ENCODE measurements at places on chromosomes 12 and 14.

DNA sequence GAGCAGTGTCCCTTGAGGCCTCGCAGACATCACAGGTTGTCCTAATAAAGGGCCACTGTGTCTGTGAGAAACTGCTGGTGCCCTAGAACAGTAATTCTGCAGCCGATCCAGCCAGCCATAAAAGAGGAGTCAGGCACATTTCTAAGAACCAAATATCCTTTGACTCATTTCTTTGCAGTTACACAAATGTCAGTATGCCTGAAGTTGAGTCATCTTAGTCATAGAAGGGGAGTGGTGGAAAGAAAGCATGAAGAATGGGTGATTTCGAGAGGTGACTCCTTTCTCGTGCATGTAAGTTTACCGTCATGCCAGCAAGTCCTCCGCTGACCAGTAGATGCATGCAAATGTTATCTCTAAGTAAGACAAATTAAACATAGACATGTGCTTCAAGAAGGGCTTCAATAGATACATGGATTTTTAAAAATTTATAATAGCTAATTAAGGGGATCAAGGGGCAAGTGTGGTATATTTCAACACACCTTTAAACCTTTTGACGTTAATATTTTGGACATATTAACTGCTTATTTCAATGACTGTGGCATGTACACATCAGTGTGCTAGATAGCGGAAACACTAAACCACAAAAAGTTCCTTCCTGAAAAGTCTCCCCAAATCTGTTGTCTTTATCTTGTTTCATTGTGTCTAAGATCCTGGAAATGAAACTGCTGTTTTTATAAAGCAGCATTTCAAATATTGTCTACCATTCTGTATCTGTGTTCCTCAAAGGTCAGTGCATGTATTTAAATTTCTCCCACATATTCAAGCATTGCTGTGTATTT, 497.4 kb downstream of the NPAS3 start:
- peak; percentile 80 for DNase-seq

DNA sequence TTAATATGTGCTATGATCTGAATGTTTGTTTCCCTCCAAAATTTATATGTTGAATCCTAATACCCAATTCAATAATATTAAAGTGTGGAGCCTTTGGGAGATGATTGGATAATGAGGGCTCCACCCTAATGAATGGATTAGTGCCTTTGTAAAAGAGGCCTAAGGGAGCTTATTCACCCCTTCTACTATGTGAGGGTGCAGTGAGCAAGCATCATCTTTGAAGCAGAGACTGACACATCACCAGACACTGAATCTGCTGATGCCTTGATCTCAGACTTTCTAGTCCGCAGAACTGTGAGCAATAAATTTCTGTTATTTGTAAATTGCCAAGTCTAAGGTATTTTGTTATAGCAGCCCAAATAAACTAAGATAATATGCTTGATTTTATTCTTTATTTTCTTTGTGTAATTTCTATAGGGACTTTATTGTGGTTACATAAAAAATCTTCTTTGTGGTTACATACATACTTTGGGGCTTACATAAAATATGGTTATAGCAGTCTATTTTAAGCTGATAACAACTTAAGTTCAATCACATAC, 131.1 kb upstream of the SLC38A2 start:
- DNase-seq = no peak

DNA sequence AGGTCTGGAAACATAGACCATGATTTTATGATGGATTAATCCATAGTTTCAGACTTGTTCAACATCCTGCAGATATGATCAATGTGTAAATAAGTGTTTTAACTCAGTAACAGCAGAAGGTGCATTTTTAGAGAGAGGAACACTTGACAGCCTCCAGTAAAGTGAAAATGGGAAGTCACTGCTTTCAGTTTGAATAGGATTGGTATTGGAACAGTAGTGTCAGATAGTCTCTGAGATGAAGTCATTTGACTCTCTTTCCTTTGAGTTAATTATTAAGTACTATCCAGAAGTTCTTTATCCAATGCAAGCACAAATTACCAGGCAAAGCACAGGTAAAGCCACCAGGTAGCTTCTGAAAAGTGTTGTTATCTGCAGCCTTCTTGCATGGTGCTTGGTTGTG, 14.5 kb upstream of the NAV3 start:
- DNase-seq = no peak

DNA sequence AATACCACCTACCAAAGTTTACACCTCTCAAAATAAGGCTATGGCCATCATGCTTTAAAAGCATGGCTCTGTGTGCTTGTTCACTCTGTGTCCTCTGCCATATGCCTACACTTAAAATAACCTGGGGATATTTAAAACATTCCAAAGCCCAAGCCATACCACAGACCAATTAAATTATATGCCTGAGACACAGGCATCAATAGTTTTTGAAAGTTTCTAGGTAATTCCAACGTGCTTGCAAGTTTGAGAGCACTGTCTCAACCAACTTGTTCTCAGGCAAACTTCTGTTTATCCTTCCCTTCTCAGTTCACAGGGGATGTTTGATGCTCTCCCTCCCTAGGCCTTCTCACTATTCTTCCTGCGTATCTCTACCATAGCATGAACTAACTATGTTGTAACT, 3.4 kb upstream of the FRMD6 start:
- DNase-seq = no peak

DNA sequence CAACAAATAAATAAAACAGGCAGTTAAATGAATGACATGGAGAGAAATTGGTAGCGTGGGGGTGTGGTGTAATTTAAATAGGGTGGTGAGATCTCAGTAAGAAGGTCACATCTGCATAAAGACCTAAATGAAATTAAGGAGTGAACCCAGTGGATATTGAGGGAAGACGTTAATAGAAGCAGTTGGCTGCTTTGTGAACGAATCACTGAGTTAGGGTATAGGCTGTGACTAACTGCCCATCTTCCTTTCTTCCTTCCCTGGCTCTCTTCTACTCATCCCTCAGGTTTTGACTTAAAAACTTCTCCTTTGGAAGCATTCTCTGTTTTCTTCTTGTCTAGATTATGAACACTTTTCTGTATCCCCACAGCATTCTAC, 64.7 kb downstream of the BTG1 start:
- no peak for DNase-seq

- no peak for DNase-seq
Measured at GRCh38 chr12:95116773-95117172, 43.4 kb upstream of the NR2C1 start.

DNA sequence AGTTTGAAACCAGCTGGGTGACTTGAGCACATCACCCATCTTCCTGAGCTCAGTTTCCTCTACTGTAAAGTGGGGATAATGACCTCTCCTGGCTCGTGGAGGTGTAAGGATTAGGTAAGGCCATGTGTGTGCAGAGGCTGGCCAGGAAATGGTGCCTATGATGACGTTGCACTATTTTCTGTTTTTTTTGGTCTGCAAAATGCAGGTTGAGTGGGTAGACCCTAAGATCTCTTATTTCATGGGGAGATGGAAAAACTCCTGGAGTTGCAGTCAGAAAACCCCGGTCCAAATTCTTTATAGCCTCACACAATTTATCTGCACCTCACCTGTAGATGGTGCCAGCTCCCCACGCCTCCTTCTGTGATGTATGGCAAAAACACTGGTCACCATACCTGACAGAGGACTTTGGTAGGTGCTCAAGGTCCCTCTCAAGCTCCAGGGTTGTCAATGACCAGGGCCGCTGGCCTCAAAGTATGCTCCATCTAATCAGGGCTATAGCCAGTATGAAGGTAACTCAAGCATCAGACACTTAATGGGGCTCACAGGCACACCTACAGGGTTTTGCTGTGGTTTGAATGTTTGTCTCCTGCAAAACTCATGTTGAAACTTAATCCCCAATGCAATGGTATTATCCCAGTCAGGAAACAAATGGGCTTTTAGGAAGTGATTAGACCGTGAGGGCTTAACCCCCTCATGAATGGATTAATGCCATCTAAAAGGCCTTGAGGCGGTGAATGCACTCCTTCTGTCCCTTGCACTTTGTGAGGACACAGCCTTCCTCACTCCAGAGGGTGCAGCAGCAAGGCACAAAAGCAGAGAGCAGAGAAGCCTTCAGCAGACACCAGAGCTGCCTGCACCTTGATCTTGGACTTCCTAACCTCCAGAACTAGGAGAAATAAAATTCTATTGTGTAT, 17.6 kb downstream of the C14orf132 start:
- DNase-seq = no peak

DNA sequence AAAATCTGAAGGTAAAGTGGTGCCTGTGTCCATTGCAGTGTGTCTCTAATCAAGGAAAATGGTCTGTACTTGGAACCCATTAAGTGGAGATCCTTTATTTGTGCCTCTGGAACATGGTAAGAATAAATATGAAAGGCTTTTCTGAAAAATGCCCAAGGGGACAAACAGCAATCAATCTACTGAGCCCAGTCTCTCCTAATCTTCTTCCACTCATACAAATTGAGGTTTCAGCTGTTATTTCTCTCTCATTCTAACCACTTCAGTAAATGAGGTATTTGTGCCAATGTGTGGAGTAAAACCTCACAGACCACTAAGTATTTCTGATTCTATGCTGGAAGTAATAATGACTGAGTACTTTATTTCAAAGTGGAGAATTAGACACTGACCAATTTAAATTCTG, 82.3 kb upstream of the ST8SIA1 start:
- no peak for DNase-seq

- no peak for DNase-seq
Measured at GRCh38 chr14:27672047-27672446, 1074.2 kb upstream of the NOVA1 start.

DNA sequence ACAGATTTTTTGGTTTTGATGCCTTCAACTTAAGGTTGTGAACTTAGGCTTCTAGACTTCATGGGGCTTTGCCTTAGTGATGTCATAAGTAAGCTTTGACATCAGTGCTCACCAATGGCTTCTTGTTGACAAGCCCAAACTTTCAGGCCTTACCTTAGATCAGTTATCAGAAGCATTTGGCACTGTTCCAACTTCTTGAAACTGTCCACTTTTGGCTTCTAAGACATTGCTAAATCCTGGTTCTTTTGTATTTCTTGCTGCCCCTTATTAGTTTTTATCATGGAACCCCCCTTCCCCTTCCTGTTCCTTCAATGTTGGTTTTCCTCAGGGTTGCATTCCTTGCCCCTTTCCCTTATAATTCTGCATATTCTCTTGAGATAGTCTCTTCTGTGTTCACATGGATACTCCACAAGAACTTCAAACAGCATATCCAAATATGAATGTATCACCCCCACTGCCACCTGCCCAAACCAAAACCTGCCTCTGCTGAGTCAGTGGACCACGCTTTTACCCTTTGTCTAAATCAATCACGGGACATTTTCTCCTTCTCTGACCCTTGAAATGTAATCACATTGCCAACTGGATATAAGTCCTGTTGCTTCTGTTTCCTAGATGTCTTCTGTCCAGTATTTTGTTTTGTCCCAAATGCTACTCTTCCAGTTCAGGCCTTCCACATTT, 7.9 kb downstream of the PFKM start:
- DNase-seq = no peak

GRCh38 chr12:93302331-93303229, 75.1 kb upstream of the NUDT4 start:
- peak; percentile 64 for DNase-seq

- no peak for DNase-seq
Measured at GRCh38 chr12:132448463-132448820, 41.5 kb upstream of the FBRSL1 start.

- DNase-seq = no peak
Measured at GRCh38 chr12:5379749-5380496, 52.0 kb upstream of the NTF3 start.

GRCh38 chr14:51500776-51501175, 150.9 kb upstream of the FRMD6 start:
- no peak for DNase-seq

- DNase-seq = peak; percentile 13
Measured at GRCh38 chr12:75482646-75483045, 2.1 kb downstream of the GLIPR1 start.

GRCh38 chr12:22551624-22552023, 7.3 kb upstream of the C2CD5 start:
- DNase-seq = no peak

DNA sequence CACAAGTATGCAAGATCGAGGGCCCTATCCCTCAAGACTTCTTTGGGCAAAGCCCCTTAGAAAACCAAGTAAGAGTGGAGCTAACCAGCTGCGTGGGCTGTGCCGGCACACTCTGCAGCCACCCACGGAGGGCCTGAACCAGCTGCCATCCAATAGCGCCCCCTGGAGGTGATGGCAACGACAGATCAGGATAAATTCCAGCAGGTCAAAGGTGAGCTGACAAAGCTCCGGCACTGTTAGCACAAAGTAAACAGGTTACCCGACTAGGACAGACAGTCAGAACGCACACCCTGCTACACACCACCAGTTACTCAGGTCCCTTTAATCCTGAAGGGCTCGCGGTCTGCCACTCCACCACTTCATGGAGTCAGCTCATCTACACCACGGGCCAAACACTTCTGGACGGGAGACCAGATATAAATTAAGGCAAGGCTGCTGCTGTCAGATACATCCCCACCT, 4.9 kb downstream of the ZBTB39 start:
- DNase-seq = peak; percentile 70

DNA sequence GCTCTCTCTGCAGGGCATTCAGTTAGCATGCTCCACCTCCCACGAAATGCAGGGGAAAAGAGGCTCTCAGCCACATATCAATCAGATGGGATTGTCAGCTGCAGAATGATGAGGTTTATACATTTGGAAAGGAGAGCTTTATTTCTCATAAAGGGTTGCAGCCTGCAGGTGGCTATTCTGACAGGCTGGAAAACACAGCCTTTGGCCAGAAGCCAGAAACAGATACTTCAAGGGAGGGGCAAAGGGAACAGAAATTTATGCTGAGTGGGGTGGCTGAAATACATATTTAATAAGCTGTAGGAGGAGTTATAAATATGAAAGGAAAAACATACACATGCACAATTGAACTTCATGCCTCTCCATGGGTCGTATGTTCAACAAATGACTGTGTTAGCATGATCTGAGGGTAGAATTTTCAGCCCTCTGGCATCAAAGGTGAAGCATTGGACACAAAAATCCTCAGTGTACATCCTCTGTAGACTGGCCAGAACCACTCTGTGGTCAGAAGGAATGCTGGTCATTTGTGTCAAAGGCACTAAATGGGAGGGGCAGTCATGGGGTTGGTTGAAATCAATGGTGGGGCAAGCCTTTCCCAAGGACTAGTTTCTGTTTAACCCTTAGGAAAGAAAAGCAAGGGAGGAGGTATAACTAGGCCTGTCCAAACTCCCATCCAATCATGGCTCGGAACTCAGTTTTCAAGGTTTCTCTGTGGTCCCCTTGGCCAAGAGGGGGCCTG, 62.4 kb downstream of the TMX1 start:
- DNase-seq = peak; percentile 45

GRCh38 chr14:49418789-49419188, 167.4 kb downstream of the RPS29 start:
- no peak for DNase-seq

- no peak for DNase-seq
Measured at GRCh38 chr12:3888659-3889058, 15.5 kb upstream of the PARP11 start.

DNA sequence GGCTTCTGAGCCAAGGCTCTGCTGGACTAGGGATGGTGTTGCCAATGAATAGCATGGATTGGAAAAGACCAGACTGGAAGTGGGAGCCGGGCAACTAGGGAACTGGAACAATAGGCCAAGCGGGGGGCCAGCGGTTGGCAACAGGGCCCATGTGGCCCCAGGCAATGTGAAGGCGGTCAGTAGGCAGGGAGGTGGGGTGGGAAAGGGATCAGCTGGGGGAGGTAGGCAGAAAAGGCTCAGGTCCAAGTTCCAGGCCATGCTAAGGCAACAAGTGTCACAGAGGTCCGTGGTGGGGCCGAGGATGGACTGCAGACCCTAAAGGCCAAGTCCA, 14.9 kb upstream of the MLXIP start:
- DNase-seq = no peak

GRCh38 chr14:102554821-102555819, 37.3 kb upstream of the RCOR1 start:
- peak; percentile 71 for DNase-seq
